ENCODE measurements at places on chromosomes 4 and X.

GRCh38 chr4:95050980-95051701 is 293.4 kb downstream of the BMPR1B start:
- no peak for DNase-seq

- peak; percentile 63 for DNase-seq
Measured at GRCh38 chr4:184409911-184410692, 64.2 kb downstream of the IRF2 start.

GRCh38 chr4:5654791-5655190 is 53.6 kb downstream of the EVC2 start:
- no peak for DNase-seq

- DNase-seq = no peak
Measured at GRCh38 chr4:60812811-60813210, 387.3 kb upstream of the ADGRL3 start.

- DNase-seq = no peak
Measured at GRCh38 chr4:100746141-100746739, 228.4 kb upstream of the EMCN start.

DNA sequence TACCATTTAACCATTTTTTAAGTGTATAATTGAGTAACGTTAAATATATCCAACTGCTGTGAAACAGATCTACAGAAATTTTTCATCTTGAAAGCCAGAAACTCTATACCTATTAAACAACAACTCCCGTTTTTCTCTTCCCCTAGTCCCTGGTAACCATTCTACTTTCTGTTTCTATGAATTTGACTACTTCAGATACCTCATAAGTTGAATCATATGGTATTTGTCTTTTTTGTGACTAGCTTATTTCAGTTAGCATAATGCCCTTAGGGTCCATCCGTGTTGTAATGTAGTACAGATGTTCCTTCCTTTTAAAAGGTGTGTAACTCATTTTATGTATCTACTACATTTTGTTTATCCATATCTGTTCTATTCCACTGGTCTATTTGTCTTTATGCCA is 48.7 kb downstream of the STAG2 start:
- no peak for DNase-seq

GRCh38 chrX:19646282-19646681 is 131.0 kb upstream of the MAP3K15 start:
- DNase-seq = no peak

GRCh38 chr4:125703443-125703842 is 388.7 kb downstream of the FAT4 start:
- no peak for DNase-seq

- DNase-seq = no peak
Measured at GRCh38 chr4:87032884-87033533, 98.2 kb downstream of the AFF1 start.

GRCh38 chr4:11436673-11437072 is 8.0 kb upstream of the HS3ST1 start:
- no peak for DNase-seq

- no peak for DNase-seq
Measured at GRCh38 chr4:144674711-144675110, 28.8 kb downstream of the HHIP start.
